ENCODE measurements at places on chromosomes 2 and 18.

DNA sequence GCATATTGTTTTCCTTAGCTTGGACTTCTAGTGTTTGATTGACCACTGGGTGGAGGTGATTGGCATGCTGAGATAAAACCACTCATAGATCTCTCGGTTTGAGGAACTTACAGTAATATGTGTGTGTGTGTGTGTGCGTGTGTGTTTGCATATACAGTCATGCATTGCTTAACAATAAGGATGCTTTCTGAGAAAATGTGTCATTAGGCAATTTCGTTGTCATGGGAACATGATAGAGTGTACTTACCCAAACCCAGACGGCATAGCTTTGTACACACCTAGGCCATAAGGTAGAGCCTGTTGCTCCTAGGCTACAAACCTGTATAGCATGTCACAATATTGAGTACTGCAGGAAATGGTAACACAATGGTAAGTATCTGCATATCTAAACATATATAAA, 167.3 kb downstream of the NYAP2 start:
- DNase-seq: no peak

- no peak for DNase-seq
Observed at GRCh38 chr2:196504788-196505187, 134.7 kb upstream of the CCDC150 start.

- no peak for DNase-seq
Observed at GRCh38 chr2:168773719-168774521, 28.5 kb upstream of the NOSTRIN start.

DNA sequence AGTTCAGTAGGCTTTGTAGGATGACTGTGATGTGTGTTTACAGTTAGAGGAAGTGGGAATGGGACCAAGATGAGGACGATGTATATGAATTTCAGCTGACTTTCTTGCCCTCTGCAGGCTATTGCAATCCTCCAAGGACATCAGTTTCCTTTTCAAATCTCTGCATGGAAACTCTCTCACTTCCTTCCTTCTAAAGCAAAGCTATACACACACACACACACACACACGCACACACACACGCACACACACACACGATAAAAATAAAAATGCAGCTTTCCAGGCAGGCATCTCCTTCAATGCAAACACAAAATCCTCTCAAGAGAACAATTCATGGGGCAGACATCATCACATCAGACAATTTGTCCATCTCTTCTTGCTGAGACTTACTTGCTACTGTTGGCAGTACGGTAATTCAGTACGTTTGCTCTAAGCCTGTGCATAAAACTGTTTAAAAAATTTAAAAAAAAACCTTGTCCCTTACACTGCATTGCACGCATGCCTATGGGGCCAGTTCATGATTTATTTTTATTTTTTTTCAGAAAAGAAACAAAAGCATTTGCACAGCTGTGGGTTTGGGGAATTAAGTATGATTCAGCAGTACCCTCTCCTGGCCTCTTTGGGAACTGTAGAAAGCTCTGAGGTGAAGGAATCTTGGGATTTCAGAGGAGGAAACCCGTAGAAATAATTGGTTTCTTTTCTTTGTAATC, 27.1 kb upstream of the ICOS start:
- DNase-seq: no peak

- no peak for DNase-seq
Observed at GRCh38 chr2:96663829-96664228, 21.3 kb downstream of the FER1L5 start.

DNA sequence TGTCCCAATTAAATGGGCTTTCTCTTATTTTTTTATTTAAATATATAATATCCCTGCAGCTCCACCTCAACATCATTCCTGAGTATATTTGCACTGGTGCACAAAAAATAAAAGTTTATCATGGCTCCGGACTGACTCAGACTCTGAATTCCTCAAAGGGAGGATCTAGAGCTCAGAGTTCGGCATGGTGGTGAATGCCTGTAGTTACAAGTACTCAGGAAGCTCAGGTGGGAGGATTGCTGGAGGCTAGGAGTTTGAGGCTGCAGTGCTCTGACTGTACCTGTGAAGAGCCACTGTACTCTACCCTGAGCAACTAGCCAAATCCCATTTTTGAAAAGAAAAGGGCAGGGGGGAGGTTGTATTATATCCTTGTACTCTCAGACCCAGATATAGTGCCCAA, 52.8 kb upstream of the NRXN1 start:
- DNase-seq: no peak

DNA sequence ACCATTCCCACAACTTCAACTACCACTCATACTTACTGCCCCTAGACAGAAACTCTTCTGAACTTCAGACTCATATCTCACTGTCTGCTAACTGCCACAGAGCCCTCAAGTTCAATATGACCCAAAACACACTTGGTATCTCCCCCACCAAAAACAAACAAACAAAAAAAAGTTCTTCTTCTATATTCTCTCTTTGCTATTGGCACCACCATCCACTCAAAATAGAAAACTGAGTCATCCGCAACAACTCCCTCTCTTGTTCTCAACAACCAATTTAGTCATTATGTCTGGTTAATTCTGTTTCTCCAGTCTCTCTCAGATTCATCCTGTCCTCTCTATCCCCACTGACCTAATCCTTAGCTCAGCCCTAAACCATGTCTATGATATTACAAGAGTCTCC, 7.2 kb upstream of the DCTN1 start:
- no peak for DNase-seq

GRCh38 chr18:74773171-74773624, 175.5 kb downstream of the ZNF407 start:
- no peak for DNase-seq

DNA sequence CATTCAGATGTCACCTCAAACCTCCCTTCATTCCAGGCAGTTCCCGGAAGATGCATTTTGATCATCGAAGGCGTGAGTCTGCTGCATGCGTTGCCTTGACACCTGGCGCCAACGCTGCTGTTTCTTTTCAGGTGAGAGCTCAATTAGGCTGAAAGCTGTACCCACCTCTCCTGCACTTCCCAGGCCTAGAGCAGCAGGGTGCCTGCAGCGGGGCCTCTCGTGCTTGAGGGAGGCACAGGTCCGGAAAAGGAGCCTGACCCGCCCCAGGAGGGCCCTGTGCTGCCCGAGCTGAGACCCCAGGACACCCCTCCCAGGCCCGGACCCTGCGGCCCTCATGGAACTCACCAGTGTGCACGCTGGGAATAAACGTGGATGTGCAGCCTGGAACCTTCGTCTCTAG, 31.4 kb upstream of the KCNG2 start:
- DNase-seq: no peak

DNA sequence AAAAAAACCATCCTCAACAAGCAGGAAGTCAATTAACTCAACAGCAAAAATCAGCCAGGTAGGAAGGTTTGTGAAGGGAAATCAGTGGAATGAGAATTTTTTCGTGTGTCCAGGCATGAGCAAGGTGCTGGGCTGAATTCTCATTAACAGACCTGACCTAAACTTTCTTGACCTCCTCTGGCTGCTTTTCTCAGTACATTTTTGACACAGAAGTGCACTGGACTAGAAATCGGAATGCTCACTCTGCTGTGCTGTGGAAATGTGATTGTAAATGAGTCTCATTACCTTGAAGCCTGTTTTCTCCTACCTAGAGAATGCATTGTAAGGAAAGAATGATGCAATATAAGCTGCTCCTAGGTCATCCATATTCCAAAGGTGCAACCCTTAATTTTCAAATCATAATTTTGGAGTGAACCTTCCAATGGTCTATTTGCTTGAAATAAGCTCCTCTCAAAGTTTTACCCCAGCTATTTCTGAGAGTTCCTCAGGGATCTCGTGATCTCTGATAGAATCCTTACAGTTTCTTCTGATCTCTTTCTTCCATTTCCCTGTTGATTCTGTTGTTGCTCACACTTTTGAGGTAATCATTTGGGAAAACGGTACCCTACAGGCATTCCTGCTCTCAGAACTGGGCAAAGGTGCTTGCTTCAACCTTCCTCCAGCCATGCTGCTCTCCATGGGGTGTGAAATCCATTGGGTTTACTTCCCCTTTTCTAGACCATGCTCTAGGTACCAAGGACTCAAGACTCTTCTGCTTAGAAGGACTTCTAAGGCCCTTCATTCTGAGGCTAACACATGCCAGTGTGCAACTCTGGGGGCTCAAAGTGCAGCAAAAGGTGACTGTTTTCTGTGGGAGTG, 104.9 kb upstream of the ITPRID2 start:
- no peak for DNase-seq

DNA sequence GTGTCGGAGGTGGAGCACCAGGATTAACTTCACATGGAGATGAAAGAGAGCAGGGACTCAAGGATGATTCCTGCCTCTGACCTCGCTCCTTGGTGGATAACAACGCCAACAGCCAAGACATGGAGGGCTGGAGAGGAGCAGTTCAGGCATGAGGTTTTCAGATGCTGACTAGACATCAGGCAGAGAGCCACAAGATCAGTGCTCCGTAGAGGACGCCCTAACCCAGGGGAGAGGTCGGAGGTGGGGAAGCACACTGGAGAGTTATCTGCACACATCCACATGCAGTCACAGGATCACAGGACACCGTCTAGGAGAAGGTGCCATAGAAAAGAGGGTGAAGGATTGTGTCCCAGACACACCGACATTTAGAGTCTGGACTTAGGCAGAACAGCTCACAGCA, 344.3 kb downstream of the EIPR1 start:
- DNase-seq: no peak

DNA sequence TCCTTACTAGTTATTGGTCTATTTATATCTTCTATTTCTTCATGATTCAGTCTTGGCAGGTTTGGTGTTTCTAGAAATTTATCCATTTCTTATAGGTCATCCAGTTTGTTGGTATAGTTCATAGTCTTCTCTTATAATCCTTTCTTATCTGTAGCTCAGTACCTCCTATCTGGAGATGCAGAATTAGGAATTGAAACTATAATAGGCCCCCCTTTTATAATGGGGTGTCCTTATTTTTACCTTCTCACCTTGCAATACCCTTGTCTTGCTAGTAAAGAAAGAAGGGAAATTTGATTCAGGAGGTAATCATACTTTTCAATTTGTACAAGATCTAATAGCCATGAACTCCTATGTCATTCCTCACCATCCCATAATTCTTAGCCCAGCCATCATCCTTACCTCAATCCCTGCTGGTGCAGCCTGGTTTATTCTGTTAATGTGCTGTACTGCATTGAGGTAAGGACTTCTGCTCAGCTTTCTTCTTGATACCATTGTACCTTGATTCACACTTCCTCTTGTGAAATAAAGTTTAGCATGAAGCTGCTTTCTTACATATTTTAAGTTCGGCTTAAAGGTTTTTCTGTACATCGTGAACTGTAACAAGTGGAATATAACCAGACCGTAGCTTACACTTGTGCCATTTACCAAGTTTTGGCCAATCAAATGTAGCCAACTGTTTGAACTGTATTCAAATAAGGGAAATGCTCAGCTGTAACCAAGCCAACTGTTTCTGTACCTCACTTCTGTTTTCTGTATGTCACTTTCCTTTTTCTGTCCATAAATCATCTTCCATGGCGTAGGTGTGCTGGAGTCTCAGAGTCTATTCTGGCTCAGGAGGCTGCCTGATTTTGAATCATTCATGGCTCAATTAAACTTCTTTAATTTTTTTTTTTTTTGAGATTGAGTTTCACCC, 40.1 kb upstream of the PTH2R start:
- DNase-seq: no peak

GRCh38 chr2:89850481-89850880, 1159.0 kb downstream of the RPIA start:
- DNase-seq: no peak

GRCh38 chr2:113112441-113112840, 15.0 kb upstream of the IL1RN start:
- DNase-seq: no peak

- no peak for DNase-seq
Observed at GRCh38 chr2:233814056-233814835, 36.1 kb downstream of the MROH2A start.

GRCh38 chr2:209591021-209591420, 167.2 kb downstream of the MAP2 start:
- no peak for DNase-seq

- DNase-seq: no peak
Observed at GRCh38 chr2:97845818-97846217, 132.4 kb downstream of the ZAP70 start.

DNA sequence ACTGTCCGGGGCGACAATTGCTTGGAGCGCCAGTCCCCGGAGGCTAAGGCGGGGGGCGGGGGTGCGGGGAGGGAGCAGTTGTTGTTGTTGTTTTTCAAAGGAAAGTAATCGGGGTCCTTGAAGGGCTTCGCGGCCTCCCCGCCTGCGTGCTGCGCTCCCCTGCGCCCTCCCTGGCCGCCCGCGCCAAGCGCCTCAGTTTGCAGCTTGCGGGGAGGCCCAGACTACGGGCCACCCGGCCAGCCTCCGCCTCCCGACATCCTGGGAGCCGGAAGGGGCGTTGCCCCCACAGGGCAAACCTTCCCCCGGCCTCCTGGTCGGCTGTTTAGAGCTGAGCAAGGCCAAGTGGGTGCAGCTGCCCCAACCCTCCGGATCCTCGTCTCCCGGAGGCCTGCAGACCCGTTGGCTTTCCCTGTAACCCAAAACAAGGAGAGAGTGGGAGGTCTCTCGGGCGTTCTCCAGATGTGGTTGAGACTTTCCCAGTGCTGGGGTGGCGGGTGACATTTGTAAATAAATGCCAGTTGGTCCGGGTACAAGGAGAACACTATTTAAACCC, 3.7 kb upstream of the SIX3 start:
- DNase-seq: no peak

GRCh38 chr18:23933407-23933806, 81.1 kb upstream of the TTC39C start:
- no peak for DNase-seq

DNA sequence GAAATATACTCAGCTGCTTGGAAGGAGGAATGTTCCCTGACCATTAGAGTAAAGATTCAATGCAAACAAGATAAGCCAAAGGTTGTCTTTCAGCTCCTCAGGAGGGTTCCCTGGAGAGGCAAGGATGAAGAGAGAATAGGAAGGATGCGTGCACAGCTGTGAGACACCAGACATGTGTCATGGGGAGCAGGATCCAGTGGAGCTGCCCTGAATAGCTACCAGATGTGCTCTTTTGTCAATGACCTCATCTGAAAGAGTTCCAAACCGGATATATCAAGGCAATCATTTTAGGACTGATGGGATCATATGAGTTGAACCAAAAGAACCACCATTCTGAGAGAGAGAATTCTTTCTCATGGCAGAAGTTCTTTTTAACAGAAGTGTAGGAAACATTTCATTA, 490.6 kb downstream of the IRS1 start:
- no peak for DNase-seq

GRCh38 chr18:79395761-79396404, at the start of gene NFATC1:
Gene NFATC1 (plus strand): TSS chr18:79395930. CDS start chr18:79396225, 295 bp downstream.
- peak; percentile 14 for DNase-seq

DNA sequence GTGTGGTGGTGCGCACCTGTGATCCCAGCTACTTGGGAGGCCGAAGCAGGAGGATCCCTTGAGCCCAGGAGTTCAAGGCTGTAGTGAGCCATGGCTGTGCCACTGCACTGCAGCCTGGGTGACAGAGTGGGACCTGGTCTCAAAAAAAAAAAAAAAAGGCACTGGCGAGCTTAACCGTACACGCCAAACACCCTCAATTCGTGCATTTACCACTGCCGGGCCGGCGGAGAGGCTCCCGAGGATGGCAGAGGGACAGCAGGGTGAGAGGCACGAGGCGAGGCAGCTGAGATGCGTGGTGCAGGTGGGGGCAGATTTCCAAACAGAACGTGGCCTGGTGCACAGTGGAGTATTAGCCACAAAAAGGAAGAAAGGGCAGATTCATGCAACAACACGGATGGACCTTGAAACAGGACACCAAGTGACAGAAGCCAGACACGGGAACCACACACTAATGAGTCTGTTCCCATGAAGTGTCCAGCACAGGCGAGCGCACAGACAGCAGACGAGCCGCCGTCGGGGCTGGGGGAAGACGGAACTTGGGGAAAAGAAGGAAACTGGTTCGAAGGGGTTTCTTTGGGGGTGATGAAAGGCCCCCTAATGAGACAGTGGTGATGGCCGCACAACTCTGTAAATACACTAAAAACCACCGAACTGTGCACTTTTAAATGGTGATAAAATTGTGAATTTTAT, 27.4 kb downstream of the SLC66A2 start:
- no peak for DNase-seq
